ENCODE measurements at places on chromosomes 11 and 22.
A peak's percentile ranks its signal among the peaks of the same experiment; 100 is the strongest.

- DNase-seq = no peak
Measured at GRCh38 chr11:91295591-91295990, 929.0 kb upstream of the FAT3 start.

- no peak for DNase-seq
Measured at GRCh38 chr22:46652847-46653331, 32.7 kb downstream of the GRAMD4 start.

- no peak for DNase-seq
Measured at GRCh38 chr11:116950210-116950609, 112.8 kb upstream of the APOA1 start.

- DNase-seq = no peak
Measured at GRCh38 chr11:198236-198806, 5.4 kb downstream of the SCGB1C1 start.

DNA sequence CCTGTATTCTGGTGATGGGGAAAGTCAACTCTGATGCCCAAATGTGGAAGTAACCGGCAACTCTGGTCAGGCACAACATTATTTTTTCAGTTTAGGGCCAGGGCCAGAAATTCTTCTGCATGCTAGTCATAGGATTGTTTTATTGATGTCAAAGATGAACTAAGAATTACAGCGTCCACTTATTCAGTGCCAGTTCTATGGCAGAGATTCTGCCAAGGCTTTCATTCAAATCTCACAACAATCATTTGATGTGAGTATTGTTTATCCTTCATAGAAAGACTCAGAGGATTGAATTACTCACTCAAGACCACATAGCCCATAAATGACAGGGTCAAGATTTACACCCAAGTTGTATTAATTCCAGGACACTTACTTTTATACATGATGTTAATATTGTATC is 87.7 kb downstream of the TMPRSS5 start:
- no peak for DNase-seq

- DNase-seq = no peak
Measured at GRCh38 chr11:95739108-95739938, 50.3 kb downstream of the FAM76B start.

GRCh38 chr11:108875134-108875533 is 210.3 kb downstream of the DDX10 start:
- no peak for DNase-seq

GRCh38 chr11:70322666-70323065 is 52.2 kb downstream of the PPFIA1 start:
- no peak for DNase-seq

- no peak for DNase-seq
Measured at GRCh38 chr22:43506487-43506886, 94.7 kb downstream of the MPPED1 start.

GRCh38 chr11:69984457-69985261 is 93.5 kb upstream of the ANO1 start:
- DNase-seq = no peak

GRCh38 chr11:30990625-30991296 is 378.8 kb downstream of the DCDC1 start:
- no peak for DNase-seq

GRCh38 chr22:36147196-36147791 is 13.3 kb downstream of the APOL3 start:
- DNase-seq = no peak

GRCh38 chr22:42553475-42554361 is at the start of gene SERHL2:
TSS of gene SERHL2 (plus strand) at chr22:42553956. CDS start at chr22:42554021, 65 bp downstream.
- peak; percentile 89 for DNase-seq

- peak; percentile 43 for DNase-seq
Measured at GRCh38 chr22:44671742-44672141, 30.3 kb upstream of the PRR5 start.

GRCh38 chr11:35917676-35918075 is 26.2 kb upstream of the LDLRAD3 start:
- DNase-seq = no peak

- DNase-seq = no peak
Measured at GRCh38 chr22:37618674-37619073, 10.0 kb downstream of the GGA1 start.

GRCh38 chr11:101803651-101804050 is 111.2 kb upstream of the CEP126 start:
- DNase-seq = no peak

DNA sequence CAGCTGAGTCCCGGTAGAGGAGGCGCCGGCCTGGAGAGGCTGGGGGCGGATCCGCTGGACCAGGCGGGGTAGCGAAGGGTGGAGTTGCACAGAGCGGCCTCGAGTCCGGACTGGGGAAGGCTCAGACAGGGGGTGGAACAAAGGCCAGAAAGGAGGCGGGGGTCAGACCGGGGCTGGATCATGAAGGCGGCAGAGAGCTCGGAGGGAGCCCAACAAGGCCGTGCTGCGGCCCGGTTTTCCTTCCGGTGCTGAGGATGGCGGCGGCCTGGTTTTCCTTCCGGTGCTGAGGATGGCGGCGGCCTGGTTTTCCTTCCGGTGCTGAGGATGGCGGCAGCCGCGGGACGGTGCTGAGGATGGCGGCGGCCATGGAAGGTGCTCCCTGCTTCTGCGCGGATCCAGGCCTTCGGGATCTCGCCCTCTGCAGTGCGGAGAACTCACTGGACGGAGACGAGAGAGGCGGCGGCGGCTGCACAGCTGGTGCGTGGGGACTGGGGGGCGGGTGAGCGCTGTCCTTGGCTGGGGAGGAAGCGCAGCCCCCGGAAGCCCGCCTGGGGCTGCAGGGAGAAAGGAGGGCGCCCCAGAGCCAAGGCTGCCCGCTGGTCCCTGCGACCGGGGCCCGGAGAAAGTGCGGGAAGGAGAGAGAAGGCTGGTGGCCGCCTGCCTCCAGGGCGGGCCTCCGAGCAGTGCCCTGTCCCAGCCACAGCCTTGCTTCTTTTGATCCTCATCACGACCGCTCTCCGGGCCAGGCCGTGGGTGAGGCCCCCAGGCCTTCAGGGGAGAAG is 350.4 kb upstream of the B3GAT1 start:
- no peak for DNase-seq

DNA sequence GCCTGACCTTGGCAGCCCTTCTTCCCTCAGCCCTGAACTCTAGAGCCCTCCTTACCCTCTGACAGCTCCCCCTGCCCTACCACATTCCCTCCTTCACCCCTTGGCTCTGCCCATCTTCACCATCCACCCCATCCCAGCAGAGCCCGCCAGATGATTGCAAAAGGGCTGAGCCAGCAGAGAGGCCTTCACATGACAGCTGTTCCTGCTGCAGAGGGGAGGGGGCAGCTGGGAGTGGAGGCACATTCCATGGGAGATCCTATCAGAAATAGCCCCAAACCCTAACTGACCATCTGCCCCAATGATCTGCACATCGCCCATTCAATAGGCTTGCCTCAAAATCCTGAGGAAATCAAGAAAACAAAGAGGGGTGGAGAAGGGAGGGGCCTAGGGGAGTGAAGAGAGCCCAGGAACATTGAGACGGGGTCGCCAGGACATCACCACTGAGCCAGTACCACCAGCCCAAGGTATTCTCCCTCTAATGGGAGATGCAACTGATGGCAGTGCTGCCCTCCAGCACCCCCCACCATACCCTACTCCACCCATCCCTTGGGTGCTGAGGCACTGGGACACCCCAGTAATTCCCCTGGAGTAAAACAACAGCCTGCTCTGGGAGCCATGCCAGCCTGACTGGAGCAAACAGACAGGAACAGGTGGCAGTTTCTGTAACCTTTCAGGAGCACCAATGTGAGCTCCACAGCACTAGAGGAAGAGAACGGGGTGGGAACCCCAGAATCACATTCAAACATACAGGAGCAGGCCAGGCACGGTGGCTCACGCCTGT is 8.0 kb upstream of the AHNAK start:
- DNase-seq = peak; percentile 18

DNA sequence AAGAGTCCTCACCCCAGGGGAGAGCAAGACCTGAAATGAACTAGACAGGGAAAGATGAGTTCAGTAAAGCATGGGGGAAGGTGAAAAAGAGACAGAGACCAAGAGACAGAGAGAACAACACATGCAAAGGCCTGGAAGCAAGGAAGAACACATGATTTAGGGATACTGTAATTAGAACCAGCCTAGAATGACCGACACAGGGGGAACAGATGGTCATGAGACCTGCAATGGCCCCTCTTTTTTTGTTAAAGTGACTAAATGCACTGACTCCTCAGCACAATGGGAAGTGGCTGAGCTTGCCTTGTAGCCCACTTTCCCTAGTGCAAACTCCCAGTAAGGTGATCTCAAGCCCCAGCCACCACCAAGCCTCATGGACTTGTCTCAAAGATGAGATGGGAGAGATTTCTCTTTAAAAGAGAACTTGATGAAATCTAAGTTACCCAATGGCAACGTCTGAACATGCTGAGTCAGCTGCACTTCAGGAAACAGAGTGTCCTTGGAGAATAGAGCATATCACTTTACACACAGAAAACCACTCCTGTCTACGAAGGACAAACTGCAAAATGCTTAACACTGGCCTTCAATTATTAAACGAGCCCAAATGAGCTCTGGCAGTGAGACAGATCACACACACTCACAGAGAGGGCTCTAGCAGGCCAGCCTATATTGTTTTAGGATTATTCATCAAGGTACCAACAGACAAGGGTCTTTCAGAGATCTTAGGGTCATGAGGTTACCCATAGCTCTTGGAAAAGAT is 91.0 kb downstream of the SERGEF start:
- DNase-seq = no peak

DNA sequence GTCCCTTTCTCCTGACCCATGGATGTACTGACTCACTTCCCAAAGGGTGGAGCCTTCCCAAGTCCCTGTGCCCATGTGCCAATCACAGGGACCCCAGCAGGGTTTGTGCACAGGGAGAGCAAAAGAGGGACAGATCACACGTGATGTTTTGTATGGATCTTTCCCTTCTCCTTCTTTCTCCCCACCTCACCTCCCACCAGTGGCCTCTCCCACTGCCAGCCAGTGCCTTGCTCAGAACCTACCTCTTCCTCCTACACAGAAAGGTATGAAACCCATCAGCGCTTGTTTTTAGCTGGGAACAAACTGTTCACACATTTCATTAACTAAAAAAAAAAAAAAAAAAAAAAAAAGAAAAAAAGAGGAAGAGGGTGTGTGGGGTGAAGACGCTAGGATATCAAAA is 112.9 kb downstream of the DSCAML1 start:
- no peak for DNase-seq

DNA sequence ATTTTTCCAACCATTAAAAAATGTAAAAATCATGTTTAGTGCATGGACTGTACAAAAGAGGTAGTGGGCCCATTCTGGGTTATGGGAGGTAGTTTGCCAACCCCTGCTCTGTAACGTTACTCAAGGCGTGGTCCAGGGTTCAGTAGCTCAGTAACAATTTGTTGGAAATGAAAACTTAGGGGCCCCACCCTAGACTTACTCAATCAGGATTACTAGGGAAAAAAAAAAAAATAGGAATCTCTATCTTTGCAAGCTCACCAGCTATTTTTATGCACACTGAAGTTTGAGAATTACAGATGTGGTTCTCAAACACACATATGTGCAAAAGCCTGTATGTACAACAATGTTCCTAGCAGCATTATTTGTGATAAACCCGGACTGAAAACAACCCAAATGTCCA is 17.3 kb upstream of the LMO2 start:
- no peak for DNase-seq

DNA sequence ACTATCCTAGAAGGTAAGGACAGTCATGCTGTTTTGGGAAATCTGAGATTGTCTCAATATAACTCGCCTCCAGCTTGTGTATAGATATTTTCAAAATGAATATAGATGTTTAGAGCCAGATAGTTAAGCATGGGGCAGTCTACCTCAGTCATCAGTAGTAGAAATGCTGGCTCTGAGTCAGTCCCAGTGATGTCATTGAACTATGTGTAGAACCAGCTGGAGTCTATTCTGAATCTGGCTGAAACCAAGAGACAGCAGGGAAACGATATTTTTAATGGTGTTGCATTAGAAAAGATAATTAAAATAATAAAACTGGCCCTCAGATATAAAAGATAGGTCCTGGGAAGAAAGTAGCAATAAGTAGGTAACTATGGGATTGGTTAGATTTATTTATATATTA is 25.9 kb downstream of the PIWIL4 start:
- no peak for DNase-seq

GRCh38 chr11:131945706-131946105 is 575.3 kb downstream of the NTM start:
- DNase-seq = no peak

GRCh38 chr11:77968337-77968736 is 26.1 kb downstream of the INTS4 start:
- no peak for DNase-seq

DNA sequence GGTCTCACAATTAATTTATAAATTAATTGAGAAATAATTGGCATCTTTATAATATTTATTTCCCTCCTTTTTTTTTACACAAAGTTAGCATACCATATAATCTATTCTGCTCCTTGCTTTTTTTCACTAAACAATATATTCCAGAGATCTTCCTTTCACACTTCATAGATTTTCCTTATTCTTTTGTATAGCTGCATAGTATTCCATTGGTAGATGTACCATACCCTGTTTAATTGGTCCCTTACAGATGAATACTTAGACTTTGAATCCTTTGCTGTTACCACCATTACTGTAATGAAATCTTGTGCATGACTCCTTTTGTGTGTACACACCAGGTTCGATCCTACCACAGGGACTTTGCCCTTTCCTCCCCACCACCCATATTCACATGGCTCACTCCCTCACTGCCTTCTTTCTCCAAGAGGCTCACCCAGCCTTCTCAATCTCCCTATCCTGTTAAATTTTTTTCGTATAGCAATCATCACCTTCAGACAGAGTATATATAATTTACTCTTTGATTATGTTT is 48.9 kb downstream of the RBX1 start:
- no peak for DNase-seq

DNA sequence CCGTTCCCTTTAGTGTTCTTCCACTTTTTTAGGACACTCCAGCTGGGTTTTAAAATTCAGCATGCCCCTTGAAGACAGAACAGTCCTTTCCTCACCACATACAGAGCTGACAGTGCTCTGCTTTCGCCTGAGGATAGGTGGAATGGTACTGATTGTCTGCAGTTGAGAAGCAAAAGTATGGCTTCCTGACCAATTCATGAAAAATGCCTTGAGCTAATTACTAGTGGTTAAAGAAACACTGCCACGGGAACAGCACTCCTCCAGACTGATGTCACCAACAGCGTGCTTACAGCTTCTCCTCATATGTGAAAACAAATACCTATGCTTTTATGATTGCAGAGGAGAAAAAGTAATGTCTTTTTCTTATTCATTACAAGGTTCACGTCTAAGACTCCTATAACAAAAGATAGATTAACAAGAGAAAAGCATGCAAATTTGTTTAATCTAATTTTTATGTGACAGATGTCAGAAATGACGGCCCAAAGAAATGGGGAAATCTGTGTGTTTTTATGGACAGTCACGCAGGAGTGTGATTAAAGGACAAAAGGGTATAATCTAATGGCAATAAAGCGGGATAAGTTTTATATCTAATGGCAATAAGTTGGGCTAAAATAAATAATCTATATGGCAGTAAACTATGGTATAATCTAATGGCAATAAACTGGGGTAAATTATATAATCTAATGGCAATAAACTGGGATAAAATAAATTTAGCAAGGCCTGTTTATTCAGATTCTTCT is 123.4 kb upstream of the ARHGAP42 start:
- DNase-seq = no peak
